ENCODE measurements at places on chromosomes 6 and 20.

GRCh38 chr6:33490198-33490597, 35.8 kb downstream of the ZBTB9 start:
- no peak overlapping the region for H3K27ac ChIP-seq
- H3K4me3 ChIP-seq, result no peak overlapping the region
- H3K36me3 ChIP-seq, result peaks cover 4% of the 10 kb centered on the region
- no peaks in the 10 kb centered on the region for H3K4me1 ChIP-seq

- H3K4me1 ChIP-seq, result no peaks in the 10 kb centered on the region
- no peak for DNase-seq
- no peaks in the 10 kb centered on the region for H3K36me3 ChIP-seq
- H3K4me3 ChIP-seq, result no peak overlapping the region
- peaks cover 4% of the 10 kb centered on the region for H3K27me3 ChIP-seq
These were observed 191.4 kb downstream of the NFATC2 start for GRCh38 chr20:51350941-51351631.

DNA sequence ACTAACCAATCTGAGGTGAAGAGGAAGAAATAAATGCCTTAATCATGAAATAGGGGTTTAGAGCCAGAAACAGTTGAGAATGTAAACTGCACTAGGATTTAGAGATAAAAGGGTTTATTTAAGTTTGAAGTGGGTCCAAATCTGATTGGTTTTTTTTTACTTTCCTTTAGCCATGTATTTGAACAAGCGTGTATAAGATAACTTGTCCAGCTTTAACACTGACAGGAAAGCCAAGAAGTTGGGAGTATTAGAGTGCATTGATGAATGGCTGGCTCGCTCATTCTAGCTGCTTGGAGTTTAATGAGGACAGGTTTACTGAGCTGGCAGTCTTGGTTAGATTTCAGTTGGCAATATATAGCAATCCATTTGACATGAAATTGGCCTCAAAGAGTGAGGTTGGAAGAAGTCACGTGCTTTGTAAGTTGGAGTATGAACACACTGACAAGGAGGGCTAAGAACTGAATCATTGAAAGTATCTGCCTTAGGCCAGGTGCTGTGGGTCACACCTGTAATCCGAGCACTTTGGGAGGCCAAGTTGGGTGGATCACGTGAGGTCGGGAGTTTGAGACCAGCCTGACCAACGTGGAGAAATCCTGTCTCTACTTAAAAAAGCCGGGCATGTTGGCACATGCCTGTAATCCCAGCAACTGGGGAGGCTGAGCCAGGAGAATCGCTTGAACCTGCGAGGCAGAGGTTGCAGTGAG, 13.7 kb downstream of the SRSF3 start:
- peaks cover 4% of the 10 kb centered on the region for H3K27me3 ChIP-seq
- H3K4me1 ChIP-seq, result peaks cover 7% of the 10 kb centered on the region
- no peak for DNase-seq
- H3K27ac ChIP-seq, result peak overlapping the region; percentile 52
- peaks cover 50% of the 10 kb centered on the region for H3K36me3 ChIP-seq

GRCh38 chr6:109693111-109693510, 2.0 kb downstream of the FIG4 start:
- no peaks in the 10 kb centered on the region for H3K27me3 ChIP-seq
- H3K4me3 ChIP-seq, result no peak overlapping the region
- no peaks in the 10 kb centered on the region for H3K36me3 ChIP-seq

- DNase-seq, result no peak
- H3K4me1 ChIP-seq, result peaks cover 2% of the 10 kb centered on the region
- no peaks in the 10 kb centered on the region for H3K36me3 ChIP-seq
- no peaks in the 10 kb centered on the region for H3K27me3 ChIP-seq
- H3K4me3 ChIP-seq, result no peak overlapping the region
These were observed 3.8 kb downstream of the COL21A1 start for GRCh38 chr6:56243518-56244070.

DNA sequence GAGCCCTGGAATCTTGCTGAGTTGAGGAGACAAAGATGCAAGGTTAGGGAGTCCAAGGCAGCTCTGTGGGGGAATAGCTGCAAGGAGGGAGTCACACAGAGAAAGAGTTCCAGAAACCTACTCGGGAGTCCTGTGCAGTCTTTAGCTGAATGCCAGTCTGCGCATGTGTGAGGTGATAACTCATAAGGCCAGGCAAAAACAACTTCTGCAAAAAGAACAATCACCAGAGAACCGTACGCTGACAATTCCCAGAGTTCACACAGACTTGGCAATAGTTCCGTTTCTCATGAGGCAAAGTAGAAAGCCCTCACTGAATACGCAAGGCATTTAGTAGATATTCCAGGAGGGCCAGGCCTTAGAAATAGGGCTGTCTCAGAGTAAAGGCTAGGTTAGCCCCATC, 135.2 kb upstream of the TAB2 start:
- no peak for DNase-seq
- peaks cover 2% of the 10 kb centered on the region for H3K27me3 ChIP-seq
- H3K27ac ChIP-seq, result no peak overlapping the region
- H3K4me1 ChIP-seq, result no peaks in the 10 kb centered on the region
- H3K36me3 ChIP-seq, result no peaks in the 10 kb centered on the region

DNA sequence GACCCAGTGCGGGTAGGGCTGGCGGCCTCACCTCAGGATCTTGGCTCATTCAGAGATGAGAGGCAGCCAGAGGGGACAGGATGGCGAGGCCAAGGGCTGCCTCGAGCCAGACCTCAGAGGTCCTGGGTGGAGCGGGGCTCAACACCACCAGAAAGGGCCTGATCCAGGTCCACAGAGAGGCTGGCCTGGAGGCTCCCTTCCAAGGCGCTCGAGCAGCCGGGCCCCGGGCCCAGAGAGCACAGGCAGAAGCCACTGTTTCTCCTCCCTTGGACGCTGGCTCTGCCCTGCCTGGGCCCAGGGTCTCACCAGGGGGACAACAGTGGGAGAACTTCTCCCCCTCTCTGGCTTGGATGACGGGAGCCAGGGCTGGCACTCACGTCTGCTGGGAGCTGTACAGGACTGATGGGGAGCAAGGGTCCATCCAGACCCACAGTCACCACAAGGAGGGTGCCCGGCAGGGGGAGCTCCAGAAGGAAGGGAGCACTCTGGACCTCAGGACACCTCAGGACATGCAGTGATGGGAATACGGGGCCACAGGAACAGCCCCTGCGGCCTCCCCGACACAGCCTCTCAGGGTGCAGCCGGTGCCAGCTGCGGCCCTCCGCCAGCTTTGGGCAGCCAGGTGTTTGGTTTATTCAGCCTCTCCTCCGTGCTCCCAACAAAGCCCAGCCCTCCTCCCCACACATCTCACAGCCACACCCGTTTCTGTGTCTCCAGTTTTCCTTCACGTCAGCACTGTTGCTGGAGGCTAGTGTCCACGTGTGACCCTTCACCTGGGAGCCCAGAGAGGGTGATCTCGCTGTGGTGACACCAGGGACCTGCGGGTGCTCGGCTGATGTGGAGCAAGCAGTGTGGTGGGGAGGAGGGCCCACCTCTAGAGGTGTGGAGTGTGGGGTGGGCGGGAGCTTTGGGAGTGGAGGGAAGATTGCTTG, 8.7 kb downstream of the RPS21 start:
- H3K4me1 ChIP-seq, result no peaks in the 10 kb centered on the region
- H3K36me3 ChIP-seq, result peaks cover 5% of the 10 kb centered on the region
- no peak overlapping the region for H3K4me3 ChIP-seq
- H3K27ac ChIP-seq, result no peak overlapping the region
- H3K27me3 ChIP-seq, result peaks cover 7% of the 10 kb centered on the region
- DNase-seq, result no peak

DNA sequence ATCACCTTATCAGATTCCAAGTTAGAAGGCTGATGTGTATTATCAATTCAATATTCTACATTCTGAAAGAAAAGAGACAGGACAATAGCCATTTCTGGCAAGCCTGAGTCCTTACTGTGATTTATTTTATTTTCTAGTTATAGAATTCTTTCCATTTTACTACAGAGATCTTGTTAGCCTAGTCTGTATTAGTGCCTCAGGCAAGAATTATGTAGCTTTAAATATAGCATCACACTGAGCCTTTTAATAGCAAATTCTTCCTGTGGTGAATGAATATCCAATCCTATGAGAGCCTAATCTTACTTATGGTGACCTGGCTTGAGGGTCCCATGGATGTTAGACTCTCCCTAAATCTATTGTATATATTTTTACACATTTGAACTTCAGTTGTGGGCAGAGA, 732.8 kb upstream of the CITED2 start:
- H3K27me3 ChIP-seq, result no peaks in the 10 kb centered on the region
- H3K27ac ChIP-seq, result no peak overlapping the region
- DNase-seq, result no peak
- peaks cover 2% of the 10 kb centered on the region for H3K4me1 ChIP-seq
- no peak overlapping the region for H3K4me3 ChIP-seq

DNA sequence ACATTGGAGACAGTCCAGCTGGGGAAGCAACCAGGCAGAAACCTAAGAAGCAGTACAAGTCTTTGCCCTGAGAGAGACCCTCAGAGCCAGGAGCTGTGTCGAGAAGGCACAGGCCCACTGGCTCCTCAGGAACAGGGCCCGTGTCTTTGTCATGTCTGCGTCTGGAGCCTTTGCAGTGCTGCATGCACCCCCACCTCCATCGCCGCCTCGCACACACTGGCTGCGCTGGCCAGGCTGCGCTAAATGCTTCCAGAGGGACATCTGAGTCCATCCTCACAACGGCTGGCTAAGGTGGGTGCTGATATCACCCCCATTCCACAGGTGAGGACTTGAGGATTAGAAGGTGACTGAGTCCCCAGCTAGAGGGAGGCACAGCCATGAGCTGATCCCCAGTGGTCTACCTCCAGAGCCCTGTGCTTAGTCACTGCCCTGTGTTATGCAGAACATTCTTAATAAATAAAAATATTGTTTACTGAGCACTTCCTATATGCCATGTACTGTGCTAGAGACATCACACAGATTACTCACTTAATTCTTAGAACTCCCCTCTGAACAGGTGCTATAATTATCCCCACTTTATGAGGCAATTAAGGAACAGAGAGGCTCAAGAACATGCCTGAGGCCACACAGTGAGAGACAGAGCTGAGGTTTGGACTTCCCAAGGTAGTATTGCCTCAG, 27.6 kb downstream of the GABRR2 start:
- H3K36me3 ChIP-seq, result peaks cover 13% of the 10 kb centered on the region
- no peak for DNase-seq
- peaks cover 11% of the 10 kb centered on the region for H3K27me3 ChIP-seq
- H3K27ac ChIP-seq, result no peak overlapping the region
- H3K4me1 ChIP-seq, result peaks cover 3% of the 10 kb centered on the region

GRCh38 chr6:62640749-62641148, 354.7 kb upstream of the KHDRBS2 start:
- H3K4me3 ChIP-seq, result no peak overlapping the region
- H3K36me3 ChIP-seq, result peaks cover 3% of the 10 kb centered on the region
- no peak for DNase-seq
- H3K4me1 ChIP-seq, result no peaks in the 10 kb centered on the region
- H3K27me3 ChIP-seq, result no peaks in the 10 kb centered on the region

DNA sequence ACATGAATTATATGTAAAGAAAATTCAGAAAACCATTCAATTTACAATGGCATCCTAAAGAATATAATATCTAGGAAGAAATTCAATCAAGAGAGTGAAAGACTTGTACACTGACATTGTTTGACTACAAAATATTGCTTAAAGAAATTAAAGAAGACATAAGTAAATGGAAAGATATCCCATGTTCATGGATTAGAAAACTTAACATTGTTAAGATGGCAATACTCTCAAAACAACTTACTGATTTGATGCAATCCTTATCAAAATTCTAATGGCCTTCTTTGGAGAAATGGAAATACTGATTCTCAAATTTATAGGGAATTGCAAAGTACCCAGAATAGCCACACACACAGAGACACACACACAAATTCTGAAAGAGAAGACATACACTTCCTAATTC, 298.3 kb upstream of the EXOC2 start:
- no peak overlapping the region for H3K4me3 ChIP-seq
- H3K27me3 ChIP-seq, result no peaks in the 10 kb centered on the region
- no peak for DNase-seq

- peaks cover 13% of the 10 kb centered on the region for H3K27me3 ChIP-seq
- no peak overlapping the region for H3K4me3 ChIP-seq
- no peaks in the 10 kb centered on the region for H3K36me3 ChIP-seq
- H3K4me1 ChIP-seq, result peaks cover 27% of the 10 kb centered on the region
These were observed 144.6 kb upstream of the AGPAT4 start for GRCh38 chr6:161418463-161418945.

DNA sequence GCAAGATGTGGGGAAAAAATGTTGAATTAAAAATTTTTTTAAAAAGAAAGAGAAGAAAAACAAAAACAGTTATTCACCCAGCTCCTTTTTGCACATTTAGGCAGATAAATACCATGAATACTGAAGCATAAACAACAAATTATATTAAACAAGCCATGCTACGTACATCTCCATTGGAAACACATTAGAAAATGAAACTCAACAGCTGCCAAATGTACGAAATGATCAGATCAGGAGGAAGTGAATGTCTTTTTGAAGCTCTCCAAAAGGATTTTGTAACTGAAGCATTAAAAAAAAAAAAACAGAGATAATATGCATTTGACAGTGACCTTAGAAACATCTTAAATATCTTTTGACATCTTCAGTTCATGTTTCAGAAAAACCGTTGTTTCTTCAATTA, 56.7 kb downstream of the CD83 start:
- H3K27me3 ChIP-seq, result peaks cover 2% of the 10 kb centered on the region
- no peak overlapping the region for H3K4me3 ChIP-seq
- H3K27ac ChIP-seq, result no peak overlapping the region
- H3K4me1 ChIP-seq, result no peaks in the 10 kb centered on the region
- no peak for DNase-seq

DNA sequence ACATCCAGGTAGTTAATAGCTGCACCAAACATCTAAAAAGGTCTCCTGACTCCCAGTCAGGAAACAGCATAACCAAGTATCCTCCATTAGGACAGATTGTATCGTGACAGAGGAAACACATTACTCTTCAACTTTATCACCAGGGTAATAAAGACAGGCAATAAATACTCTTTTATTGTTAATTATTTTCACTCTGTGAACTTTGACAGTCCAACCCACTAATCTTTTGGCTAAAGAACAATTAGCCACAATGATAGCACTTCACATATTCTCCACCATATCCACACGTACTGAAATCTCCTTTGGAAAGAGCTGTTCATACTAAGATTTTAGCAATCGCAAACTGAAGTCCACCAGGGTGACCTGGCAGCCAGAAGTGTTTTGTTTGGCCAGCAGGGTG, 46.4 kb downstream of the ARHGAP18 start:
- no peak for DNase-seq
- H3K27me3 ChIP-seq, result peaks cover 6% of the 10 kb centered on the region
- H3K27ac ChIP-seq, result no peak overlapping the region
- peaks cover 75% of the 10 kb centered on the region for H3K4me1 ChIP-seq

- no peak overlapping the region for H3K27ac ChIP-seq
- H3K4me1 ChIP-seq, result peaks cover 7% of the 10 kb centered on the region
- H3K36me3 ChIP-seq, result no peaks in the 10 kb centered on the region
- H3K27me3 ChIP-seq, result peaks cover 3% of the 10 kb centered on the region
These were observed 31.8 kb upstream of the CCDC167 start for GRCh38 chr6:37531437-37532036.

GRCh38 chr6:119247504-119247903, 102.1 kb downstream of the MAN1A1 start:
- peak overlapping the region; percentile 40 for H3K4me3 ChIP-seq
- H3K36me3 ChIP-seq, result peaks cover 17% of the 10 kb centered on the region
- H3K27ac ChIP-seq, result no peak overlapping the region
- H3K27me3 ChIP-seq, result no peaks in the 10 kb centered on the region
- H3K4me1 ChIP-seq, result peaks cover 19% of the 10 kb centered on the region
